ENCODE measurements at places on chromosomes 16 and 17. TPM values are rescaled to one million over a fixed set of nuclear protein-coding genes. Genes with fewer than 3 reads are reported as not detected.

GRCh38 chr16:6880263-6880662 lies 452.4 kb upstream of the RBFOX1 start:
- no peak for DNase-seq

- no peak for DNase-seq
These were observed 8.8 kb upstream of the ROGDI start for GRCh38 chr16:4811242-4811641.

- no peak for DNase-seq
These were observed 64.9 kb downstream of the CDYL2 start for GRCh38 chr16:80739523-80739922.

GRCh38 chr16:87607871-87608270 lies 5.6 kb downstream of the JPH3 start:
- DNase-seq: no peak

- no peak for DNase-seq
These were observed 930.7 kb downstream of the CDH8 start for GRCh38 chr16:61105544-61105943.

- no peak for DNase-seq
These were observed 390 bp downstream of the MNT start for GRCh38 chr17:2400474-2400866.

DNA sequence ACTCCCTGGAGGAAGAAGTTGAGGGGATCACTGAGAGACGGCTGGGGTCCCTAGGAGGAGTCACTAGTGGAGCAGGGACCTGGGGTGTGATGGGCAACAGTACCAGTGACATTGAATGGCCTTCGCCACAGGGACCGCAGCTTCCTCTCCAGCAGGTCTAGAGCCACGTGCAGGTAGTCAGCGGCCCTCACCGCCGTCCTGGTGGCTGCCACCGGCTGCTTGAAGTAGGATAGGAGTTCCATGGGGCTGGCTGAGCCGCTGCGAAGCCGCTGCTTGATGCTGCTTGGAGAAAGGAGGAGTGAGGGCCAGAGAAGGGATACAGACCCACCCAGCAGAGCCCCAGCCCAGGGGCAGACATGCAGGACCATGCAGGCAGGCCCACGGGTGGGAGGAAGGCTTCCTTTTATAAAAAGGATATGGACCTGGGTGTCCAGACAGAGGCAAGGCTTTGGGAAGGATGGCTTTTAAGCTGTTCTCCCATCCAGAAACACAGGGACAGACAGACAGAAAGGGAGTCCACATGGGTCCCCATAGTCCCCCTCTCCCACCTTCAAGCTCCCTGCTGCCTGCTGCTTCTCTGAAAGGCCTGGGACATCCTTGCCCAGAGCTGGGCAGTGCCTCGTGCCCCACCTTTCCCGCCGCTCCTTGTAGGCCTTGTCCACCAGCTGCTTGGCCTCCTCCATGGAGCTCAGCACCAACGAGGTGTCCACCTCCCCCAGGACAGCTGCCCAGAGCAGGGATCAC lies 827 bp downstream of the MPO start:
- DNase-seq: no peak

The TNFSF12 gene
- 9.6 TPM for total RNA-seq

- DNase-seq: peak; percentile 20
These were observed 18.4 kb downstream of the BLMH start for GRCh38 chr17:30273373-30273772.

- no peak for DNase-seq
These were observed 35.2 kb downstream of the CIBAR2 start for GRCh38 chr16:85077039-85077438.

DNA sequence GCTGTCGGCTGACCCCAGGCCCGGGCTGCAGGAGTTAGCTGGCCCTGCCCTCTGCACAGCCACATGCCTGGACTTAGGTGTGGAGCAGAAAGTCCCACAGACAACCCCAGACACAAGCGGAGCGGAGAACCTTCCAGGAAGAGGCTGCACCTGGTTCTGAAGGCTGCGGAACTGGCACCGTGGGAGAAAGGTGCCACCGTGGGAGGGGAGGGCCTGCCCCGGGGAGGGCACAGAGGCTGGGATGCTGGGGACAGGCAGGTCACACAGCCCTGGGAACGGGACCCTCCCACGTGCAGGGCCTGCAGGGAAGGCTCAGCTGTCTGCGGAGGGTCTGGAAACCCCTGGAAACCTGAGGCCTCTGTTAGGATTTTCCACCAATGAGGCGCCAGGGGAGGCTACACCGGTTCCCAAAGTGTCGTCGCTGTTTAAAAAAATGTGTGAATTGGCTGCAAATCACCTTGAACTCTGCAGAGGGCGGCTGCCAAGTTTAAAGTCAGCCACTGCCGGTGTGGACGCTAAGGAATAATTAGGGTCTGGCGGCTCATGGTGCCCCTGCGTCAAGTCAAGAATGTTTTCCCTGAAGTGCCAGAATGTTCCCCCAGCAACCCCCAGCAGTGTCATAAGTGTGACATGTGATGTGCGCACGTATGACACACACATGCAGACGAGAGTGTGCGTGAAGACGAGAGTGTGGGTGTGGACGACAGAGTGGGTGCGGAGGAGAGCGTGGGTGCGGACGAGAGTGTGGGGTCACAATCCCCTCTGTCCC lies 50.9 kb upstream of the PABPN1L start:
- DNase-seq: no peak

The KRTAP16-1 gene
- not detected for total RNA-seq

The PPL gene
- total RNA-seq: 50.5 TPM

- no peak for DNase-seq
These were observed 95.1 kb downstream of the NTN1 start for GRCh38 chr17:9116311-9116835.

DNA sequence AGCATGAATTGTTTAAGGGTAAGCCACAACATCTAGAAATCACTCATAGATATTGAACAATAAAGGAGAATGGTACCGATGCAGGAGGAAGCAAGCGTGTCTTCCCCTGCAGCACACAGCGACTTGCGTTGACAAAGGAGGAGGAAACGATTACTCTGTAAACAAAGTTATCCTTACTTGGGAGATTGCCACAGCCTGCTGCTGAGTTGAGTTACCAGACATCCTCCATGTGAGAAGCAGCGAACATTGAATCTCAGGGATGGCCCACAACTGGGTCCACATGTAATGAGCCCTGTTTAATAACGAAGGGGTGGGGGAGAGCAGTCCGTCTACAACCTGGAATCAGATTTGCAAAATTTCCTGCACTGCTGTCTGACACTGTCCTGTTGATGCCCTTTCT lies 27.7 kb downstream of the CLUH start:
- DNase-seq: no peak

DNA sequence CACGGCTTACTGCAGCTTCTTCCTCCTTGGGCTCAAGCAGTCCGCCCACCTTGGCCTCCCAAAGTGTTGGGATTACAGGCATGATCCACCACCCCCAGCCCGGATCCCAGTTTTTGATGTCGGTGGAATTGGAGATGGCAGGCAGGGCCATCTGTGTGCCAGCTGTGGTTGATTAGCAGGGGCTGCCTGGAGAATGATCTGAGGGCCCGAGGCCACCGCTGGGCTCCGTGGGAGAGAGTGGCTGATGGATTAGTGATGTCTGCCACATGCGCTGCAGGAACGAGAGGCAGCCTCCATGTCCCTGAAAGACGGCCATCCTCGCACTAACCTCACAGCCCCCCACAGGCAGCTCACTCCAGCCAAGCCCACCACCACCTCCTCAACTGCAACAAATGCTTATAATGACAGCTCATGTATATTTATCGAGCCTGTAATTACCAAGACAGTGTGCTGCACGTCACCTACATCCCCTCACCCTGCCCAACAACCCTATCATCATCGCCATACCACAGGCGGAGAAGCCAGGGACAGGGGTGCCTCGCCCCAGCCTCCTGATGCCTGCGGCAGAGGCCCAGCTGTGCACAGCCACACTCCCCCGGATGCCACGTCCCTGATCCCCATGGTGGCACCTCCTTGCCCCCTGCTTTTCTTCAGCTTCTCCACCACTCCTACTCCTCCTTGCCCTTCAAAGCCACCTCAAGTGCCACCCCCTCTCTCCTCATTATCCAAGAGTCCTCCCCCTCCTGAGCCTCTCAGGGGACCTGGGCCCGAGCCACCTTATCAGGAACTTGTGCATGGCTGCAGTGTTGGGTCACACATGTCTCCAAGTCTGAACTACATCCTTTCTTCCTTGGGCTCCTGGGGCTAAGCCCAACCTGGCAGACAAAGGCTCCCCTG lies 33.2 kb downstream of the ACTG1 start:
- DNase-seq: no peak

DNA sequence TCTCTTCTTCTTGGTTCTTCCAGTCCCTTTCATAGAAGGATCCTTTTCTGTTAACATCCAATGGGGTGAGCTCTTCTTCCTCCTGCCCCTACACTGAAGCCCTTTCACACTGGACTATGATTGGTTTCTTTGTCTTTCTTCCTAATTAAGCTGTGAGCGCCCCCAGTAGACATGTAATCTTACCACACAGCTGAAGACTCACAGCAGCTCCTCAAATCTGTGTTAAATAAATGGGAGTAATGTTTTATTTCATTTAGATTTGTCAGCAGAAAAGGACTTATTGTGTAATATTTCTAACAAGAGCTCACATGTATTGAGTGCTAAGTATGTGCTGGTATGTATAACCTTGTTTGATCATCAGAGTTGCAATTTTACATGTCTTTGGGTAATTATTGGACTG lies 55.7 kb downstream of the TOX3 start:
- DNase-seq: no peak

The NUDT16L1 gene
- total RNA-seq: 21.5 TPM

DNA sequence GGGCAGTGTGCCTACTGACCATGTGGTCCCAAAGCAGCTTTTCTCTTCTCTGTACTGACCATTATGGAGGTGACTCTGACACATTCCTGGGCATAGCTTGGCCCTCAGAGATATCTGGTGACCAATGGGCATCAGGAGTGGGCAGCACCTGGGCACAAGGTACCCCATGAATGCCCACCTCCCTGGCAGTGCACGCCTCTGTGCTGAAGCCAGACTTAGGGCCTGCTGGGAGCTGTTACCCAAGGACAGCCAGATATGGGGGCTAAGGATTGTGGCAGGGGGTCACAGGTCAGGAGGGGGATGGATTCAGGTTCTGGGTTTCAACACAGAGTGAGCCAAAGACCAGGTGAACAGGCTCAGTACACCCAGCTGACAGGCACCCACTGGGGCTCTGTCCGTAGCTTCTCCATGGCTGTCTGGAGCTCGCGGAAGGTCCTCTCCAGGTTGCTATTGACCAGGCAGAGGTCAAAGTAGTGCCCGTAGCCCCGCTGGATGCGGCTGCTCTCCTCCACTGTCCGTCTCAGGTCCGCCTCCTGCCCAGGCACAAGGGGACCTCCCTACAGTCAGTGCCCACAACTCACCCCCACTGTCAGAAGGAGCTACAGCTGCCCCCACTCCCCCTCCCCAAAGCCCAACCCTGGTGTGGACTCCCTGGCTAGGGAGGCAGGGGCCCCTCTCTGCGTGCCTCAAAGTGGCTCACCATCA lies 29.7 kb downstream of the MPP2 start:
- no peak for DNase-seq

GRCh38 chr17:74441537-74441936 lies 9.6 kb downstream of the GPRC5C start:
- no peak for DNase-seq

DNA sequence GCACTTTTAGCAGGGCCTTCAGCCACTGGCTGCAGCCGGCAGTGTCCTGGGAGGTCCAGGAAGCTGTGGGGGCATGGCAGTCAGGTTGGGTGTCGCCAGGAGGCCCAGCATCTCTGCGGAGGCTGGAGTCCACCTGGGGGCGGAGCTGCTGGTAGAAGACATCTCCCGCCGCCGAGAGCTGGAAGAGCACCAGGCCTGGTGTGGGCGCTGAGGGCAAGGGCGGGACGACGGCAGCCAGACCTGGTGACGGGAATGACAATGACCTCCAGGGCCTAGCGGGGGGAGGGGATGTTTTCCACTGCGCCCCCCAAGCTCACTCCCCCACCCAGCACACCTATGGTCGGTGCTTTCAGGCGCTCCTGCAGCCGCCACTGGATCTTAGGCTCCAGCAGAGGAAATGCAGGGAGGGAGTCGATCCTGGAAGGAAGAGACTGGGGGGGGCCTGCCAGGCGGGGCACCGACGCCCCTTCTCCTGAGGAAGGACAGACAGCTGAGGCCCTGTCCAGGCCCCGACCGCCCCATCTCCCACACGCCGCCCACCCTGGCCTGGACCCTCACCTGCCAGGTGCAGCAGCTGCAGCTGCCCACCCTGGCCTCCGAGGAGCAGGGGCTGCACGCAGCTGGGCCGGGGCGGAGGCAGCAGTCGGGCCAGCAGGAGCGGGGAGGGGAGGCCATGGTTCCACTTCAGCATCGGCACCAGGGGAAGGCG lies 7.1 kb downstream of the TAF1C start:
- no peak for DNase-seq

- peak; percentile 79 for DNase-seq
These were observed 65.7 kb downstream of the CENPV start for GRCh38 chr17:16287563-16288027.

DNA sequence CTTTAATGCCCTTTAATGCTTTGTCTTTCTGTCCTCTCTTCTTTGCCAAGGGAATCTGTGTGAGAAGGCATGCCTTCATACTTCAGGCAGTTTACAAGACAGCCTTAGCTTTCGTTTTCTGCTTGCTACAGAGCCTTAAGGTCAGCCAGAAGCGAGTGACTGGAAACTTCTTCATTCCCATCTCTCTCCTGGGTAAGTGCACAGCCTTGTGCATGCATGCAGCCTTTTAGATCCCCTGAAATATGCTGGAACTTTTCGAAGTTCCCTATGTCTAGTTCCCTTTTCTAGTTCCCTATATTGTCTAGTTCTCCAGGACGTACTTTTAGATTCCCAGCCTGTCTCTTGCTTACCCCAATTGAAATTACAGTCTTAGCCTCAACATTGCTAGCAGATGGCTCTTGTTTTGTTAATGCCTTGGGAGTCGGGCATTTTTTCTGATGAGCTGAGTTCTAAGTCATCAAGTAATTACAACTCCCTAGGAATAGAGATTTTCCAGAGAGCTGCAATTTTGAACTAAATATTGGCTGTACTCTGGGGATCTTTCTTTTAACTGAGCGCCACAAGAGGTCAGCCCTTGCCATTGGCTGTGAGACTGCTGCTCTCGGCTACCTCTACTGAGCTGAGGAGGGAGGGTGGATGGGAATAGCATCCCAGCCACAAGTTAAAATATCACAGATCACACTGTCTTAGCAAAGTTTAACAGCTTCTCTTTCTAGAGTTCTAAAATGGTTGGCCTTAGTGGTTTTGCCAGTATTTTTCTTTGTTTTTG lies 22.7 kb upstream of the PPM1D start:
- peak; percentile 47 for DNase-seq

The ABCC11 gene
- 0.17 TPM for total RNA-seq

GRCh38 chr17:74325743-74326379 lies at the start of gene KIF19:
KIF19 (plus strand) TSS chr17:74326226; CDS start chr17:74326350, 124 bp downstream.
- DNase-seq: no peak
